CD4-positive, alpha-beta T cell treated with Interleukin-15 for 4 hours (primary cell): ENCODE measurements at places on chromosomes 2 and 18.

GRCh38 chr2:192026825-192027120, 168.0 kb downstream of the TMEFF2 start:
- no peak for DNase-seq

DNA sequence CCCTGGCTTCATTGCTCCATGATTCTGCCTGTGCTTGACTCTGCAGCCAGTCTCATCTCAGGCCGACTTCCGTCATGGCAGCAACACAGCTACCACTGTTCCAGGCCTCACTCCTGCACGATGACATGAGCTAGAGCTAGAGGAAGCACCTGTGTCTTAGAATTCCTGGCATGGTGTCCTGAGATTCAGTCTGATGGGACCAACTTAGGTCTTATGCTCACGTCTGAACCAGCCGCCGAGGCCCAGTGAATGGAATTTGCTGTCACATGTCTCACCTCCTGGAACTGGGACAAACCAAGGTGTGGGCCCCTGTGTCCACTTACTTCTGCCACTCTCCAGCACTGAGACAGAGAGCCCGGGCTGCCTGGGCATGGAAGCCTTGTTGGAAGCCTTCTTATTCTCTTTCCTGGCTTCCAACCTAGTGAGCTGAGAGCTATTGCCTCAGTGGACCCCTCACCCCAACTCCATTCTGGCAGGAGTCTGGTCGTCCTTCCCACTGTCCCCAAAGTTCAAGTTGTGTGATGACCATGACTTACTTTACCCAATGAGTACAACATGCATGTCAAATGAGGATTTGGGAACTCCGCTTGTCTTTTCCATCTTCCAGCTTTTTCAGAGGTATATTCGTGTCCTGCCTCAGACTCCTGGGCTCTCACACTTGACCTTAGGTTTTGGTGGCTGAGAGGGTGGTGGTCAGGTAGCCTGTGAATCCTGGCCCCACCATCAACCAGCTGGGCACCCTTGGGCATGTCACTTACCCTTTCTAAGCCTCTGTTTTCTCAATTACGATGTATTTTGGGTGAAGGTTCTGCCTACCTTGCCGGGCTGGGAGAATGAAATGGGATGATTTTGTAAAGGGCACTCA, 39.1 kb upstream of the HS6ST1 start:
- no peak for DNase-seq

- DNase-seq = no peak
Measured at GRCh38 chr18:32661486-32662299, 111.1 kb downstream of the KLHL14 start.

GRCh38 chr2:205714058-205714776, 31.9 kb downstream of the NRP2 start:
- no peak for DNase-seq

DNA sequence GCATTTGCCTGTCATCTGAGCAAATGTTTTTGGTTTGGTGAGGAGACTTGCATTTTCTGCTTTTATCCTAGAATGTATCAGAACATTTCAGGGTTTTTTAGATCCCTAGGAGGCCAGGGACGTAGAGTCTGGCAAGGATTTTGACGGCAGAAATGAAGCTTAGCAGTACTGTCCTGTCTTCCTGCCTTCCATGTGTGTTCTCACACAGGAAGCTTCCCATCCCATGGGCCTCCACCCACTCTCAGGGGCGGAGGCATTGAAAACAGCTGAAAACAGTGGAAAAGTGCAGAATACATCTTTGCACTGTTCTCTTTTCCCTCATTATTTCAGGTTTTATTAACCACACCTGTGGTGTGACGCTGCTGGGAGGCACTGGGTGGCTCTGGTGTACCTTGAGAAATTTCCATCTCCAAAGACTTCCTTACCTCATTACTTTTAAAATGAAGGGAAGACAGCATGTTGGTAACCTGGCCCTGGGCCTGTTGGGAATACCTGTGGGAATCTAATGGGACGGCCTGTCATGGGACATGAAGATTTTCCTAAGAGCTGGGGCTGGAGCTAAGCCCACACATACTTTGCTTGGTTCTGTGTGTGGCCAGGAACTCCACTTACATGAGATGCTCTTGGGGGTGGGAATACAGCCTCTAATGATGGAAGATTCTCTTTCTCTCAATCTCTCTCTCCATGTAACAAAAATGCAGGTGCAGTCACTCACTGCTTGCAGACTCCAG, 20.5 kb downstream of the PCARE start:
- no peak for DNase-seq

GRCh38 chr2:228257379-228257778, 75.9 kb upstream of the SPHKAP start:
- DNase-seq = no peak
